ENCODE measurements at places on chromosomes 1 and 21.

GRCh38 chr1:30995990-30996612 lies 69.4 kb downstream of the PUM1 start:
- DNase-seq = no peak

DNA sequence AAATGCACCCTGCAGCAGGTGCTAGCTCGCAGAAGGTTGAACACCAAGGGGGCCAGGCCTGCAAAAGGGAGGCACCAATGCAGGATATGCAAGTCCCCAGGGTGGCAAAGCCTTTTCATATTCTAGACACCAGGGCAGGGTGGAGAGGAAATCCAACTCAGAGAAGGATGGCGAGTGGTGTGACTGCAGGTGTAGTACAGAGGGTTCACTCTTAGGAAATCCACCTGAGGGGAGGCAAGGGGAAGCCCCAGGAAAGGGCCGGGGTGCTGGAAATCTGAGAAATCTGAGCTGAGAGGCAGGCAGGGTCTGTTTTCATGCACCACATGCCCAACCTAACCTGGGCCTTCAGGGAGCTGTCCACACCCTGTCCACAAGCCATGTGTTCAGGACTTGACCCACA lies 163.2 kb upstream of the CTTNBP2NL start:
- DNase-seq = no peak

DNA sequence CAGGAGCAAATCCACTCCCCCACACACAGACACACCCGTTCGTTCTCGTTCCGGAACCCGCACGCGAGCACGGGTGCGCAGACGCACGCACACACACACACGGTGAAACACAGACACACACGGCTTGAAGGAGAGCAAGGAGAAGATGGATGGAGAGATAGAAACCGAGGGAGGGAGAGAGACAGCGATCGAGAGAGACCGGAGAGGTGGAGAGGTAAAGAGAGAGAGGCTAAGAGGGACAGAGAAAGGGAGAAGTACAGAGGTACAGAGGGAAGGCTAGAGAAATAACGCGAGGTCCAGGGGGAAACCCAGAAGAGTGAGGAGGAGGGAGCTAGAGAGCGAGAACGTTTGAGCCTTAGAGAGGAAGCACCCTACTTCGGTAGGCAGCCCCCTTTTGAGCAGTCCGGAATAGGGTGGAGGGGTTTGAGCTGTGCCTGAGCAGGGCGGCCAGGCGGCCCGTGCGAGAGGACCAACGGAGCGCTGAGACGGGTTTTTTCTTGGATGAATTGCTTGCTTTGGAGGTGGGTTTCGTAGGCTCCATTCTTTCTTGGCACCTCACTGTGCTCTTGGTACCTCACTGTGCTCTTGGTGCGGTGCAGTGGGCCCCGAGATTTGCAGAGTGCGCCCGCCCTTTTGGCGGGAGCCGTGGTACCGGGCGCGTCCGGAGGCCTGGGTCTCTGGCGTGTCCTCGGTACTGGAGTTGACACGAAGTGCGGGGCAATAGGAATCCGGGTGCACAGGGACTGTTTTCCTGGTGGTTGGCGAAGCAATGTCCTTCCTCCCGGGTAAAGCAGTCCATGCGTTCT lies 88.4 kb upstream of the RHOU start:
- no peak for DNase-seq

DNA sequence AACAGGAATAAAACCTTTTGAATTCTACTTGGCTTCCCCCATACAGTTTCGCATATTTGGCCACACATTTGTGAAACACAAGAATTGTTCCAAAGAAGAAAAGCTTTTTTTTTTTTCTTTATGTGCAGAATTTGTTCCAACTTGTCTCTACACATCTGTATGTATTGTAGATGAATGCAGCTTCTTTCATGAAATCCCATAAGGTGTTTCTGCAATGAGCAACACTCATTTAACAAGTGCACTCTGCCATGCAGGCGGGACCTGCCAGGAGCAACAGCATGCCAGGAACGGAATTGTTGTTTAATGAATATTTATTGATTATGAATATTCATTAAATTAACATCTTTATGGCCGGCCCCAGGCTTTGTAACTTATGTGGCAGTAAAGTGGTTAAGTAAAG lies 1075.0 kb downstream of the TTLL7 start:
- DNase-seq = no peak

DNA sequence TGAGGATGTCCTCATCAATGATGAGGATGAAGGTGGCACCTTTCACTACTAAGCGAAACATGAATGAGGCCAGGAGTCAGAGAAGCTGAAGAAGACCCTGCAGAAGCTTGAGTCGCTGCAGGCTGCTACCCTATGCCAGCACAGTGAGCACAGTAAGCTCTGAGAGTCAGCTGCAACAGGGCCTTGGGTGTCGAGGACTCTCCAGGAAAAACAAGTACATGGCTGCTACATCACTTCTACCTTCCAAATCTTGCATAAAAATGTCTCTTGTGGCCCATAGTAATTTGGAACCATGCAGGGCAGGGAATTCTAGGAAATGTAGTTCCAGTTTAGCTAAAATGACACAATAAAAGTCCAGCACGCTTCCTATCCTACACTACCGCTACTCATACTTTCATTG lies 51.5 kb upstream of the KIRREL1 start:
- DNase-seq = no peak

- no peak for DNase-seq
Observed at GRCh38 chr1:86515597-86515996, 31.3 kb upstream of the CLCA4 start.

DNA sequence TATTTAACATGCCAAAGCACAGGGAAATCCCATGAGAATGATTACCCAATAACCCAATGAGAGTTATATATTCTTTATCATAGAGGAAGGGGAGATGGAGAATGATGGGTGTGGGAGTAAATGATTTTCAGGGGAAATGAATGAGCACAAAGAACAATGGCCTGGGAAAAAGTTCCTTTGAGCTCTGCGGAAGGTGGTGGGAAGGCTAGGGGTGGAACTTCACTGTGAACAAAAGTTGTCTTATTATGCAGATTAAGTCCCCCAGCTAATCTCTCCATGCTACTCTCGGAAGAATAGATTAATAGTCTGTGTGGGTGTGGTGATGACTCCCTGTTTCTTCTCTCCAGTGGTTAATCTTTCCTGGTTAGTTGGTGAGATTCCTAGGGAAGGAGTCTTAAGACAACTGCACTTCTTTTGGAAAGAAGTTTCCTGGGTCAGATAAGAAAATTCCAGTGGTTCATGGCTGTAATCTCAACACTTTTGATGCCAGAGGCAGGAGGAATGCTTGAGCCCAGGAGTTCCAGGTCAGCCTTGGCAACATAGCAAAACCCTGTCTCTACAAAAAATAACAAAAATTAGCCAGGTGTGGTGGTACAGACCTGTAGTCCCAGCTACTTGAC lies 71.6 kb downstream of the DNTTIP2 start:
- DNase-seq = no peak

DNA sequence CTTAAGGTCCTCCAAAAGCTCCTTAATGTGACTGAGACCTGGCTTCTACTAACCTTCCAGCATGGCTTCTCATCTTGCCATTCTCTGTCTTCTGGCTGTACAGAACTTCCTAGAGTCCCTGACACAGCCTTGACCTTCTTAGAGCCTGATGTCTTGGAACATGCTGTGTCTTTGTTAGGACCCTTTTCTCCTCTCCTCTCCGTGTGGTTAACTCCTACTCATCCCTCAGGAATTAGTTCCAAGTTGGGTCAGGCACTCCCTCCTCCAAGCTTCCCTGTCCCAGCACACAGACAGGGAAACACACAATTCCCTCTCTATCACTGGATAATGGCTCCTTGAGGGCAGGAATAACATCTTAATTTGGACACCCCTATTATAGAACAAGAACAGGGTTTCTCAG lies 275.4 kb upstream of the USP24 start:
- DNase-seq = no peak

DNA sequence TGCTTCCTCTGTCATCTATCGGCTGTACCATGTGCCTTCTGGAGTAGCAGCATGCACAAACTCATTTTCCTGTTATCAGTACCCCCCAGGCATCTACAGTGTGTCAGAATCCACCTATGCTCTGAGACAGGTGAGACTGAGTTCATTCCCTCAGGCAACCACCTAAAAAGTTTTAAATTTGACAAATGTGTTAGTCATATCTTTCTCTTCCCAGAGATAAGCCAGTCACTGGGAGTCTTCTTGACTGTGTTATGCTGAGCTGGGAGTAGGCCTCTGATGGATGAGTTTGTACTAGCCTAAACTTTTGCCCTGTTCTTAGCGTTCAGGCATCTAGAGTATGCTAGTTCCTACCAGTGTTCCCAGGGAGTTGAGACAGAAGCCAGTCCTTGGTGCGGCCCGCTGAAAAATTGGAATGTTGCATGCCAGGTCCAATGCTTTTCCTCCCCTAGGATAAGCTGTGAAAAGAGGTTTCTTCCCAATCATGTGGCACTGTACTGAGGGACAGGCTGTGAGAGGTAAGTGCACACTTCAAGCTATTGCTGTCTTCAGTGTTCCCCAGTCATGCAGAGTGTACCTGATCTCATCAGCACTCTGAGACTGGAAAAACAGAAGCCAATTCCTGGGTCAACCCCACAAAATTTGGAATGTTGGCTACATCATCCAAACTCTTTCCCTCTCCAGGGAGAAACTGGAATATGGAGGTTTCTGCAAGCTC lies 1202.3 kb downstream of the NCAM2 start:
- DNase-seq = no peak

DNA sequence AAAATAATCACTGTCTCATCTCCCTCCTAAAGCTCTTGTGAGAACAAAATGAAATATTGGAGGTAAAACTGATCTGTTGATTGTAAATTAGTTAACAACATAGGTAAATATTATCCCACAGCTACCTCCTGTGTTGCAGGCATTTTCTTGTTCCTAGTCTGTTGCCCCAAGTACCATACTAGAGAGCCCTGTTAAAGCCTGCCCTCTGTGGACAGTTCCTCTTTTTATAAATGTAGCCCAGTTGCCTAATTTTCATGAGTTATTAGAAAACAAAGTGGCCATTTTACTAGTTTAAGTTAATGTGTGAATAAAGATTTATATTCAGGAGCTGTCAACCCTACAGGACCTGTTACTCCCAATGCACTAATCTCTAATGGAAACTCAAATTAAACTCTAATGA lies 180.0 kb upstream of the KCND3 start:
- DNase-seq = no peak

DNA sequence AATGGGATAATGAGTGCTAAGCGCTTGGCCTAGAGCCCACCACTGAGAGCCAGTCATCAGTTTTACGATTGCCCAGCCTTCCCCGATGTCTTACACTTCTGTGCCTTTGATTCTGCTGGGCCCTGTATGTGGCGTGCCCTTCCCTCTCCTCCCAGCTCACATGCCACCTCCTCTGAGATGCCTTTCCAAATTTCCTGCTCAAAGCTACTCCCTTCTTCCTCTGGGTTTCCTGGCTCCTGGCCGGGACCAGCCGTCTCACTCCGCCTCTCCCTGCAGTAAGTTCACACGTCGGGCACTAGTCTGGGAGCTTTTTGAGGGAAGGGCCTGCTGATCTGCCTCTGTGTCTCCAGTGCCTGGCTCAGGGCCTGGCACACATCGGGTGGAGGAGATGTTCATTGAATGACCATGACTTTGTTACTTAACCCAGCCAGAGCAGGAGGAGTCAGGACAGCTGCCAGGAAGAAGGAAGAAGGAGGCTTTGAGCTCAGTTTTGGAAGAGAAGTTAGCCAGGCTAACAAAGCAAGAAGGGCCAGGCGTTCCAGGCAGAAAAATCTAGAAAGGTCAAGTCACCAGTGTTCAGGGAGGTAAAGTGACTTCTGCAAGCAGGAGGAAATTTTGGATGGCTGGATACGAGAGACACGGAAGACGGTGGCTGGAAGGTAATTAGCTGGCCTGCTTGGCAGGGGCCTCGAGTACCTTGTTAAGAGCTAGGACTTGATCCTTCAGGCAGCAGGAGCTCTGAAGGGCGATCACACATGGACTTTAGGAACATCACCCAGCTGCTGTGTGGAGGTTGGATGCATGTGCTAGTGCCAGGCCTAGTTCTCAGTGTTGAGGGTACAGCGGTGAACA lies 63.6 kb downstream of the EPHB2 start:
- peak; percentile 32 for DNase-seq

DNA sequence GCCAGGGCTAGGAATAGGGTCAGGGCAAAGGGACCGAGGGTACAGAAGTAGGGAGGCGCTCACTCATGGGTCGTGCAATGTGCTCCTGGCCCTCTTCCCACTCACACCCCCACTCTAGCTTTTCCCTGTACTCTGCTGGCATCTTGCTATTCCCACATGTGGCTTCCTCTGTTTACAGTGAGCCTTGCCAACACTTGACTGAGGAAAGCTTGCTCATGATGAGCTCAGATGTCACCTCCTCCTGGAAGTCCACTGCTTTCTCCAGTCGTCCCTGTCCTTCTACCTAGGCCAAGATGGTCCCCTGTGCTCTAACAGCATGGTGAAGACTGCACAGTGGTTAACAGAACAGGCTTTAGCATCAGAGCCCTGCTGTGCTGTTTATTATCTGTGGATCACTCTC lies 8.0 kb upstream of the RIMS3 start:
- no peak for DNase-seq

DNA sequence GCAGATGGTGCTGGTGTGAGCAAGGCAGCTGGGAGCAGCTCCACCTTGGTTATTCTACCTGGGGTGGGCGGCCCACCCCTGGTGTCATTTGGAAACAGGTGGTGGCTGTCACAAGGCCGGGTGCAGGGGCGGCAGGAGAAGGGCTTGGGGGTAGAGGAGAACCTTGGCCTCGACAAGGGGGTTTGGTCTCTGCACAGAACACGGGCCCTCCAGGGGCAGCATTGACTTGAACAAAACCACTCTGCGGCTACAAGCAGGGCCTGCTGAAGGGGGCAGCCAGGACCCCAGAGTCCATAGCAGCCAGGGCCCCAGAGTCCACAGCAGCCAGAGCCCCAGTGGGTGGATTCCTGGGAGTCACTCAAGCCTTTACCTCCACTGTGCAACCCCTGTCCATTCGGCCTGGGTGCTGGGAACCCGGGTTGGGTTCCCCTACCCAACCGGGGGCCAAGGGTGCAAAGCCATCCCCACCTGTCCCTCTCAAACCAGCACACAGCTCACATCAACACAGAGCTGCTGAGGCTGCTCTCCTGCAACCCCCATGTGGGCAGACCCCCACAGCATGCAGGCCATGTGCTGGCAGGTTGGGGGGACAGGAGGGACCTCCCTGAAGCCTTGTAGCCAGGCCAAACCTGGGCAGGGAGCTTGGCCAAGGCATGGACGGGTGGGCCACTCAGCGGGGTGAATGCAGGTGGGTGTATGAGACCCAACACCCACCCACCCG lies 7.7 kb downstream of the TRIM11 start:
- DNase-seq = no peak

- DNase-seq = peak; percentile 4
Observed at GRCh38 chr1:243477731-243478290, 222.0 kb downstream of the SDCCAG8 start.

GRCh38 chr1:28123461-28123961 lies 35.1 kb upstream of the EYA3 start:
- DNase-seq = no peak

- DNase-seq = no peak
Observed at GRCh38 chr1:113399062-113399583, 8.8 kb downstream of the MAGI3 start.

GRCh38 chr1:150176593-150176992 lies 26.9 kb downstream of the PLEKHO1 start:
- no peak for DNase-seq

DNA sequence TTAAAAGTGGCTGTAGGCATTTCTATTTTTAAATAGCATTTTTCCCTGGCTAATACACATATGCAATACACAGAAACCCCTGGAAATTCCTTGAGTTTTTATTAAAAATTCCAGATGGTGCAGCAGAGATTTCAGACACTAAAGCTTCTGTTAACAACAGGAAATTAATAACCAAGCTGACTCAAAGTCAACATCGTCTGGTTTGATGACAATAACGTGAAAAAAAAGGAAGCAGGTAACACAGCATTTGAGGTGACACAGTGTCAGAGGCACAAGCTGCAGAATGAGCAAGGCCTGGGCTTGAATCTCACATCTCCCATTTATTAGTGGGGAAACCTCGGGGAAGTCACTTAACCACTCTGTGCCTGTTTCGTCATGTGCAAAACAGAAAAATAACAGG lies 64.6 kb upstream of the GJB5 start:
- no peak for DNase-seq
